ENCODE measurements at places on chromosomes 12 and 14.

- DNase-seq = no peak
Observed at GRCh38 chr12:26043135-26044006, 81.5 kb downstream of the BHLHE41 start.

DNA sequence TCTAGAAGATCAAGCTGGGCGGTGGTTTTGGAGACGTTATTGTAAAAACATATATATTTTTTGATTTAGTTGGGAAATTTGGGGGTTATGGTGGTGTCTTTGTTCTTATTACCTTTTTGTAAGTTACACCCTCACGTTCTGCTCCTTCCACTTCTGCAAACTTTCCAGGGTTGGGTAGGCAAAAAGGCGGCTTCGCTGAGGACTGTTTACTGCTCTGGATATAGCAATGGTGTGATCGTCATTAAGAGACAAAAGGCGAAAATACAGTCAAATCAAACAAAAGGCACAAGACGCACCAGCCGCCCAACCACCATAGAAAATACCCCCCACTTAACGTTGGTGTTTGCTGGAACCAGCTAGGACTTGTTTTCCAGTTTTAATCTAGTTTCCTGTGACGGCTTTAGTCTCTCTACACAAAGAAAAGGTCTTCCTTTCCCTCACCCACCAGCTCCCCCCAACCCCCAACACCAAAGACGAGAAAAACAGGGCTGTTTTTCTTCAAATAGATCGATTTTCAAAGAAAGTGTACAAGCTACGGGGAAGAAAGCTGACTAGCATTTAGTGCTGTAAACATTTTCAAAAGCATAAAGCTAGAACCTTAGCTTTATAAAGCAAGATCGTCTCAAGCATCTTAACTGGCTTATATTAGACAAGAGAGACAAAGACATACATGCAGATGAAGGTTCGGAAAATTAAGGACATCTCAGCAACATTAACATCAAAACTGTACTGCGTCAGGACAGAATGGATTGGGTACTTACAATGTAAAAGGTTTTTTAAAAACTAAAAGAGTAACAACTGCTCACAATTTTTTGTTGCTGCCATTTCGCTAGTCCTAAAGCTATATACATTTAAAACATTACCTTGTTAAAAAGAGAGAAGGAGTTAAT is 2.0 kb upstream of the SETD1B start:
- no peak for DNase-seq

- no peak for DNase-seq
Observed at GRCh38 chr12:57046947-57047890, 2.7 kb downstream of the MYO1A start.

DNA sequence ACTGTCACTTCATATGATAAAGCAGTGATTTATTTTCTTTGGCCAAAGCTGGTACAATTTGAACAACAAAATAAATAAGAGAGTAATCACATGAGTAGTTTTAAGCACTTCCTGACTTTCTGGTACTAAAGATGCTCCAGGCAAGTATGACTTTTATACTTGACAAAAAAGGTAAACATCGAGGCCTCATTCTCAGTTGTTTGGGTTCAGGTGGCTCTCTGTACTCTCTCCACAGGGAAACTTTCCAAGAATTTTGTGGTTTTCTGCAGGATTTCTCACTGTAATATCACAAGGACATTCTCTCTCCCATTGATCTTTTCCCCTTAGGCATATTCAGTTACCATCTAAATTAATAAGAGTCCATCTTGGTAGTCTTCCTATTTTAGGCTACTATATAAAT is 26.6 kb upstream of the KCNC2 start:
- no peak for DNase-seq

DNA sequence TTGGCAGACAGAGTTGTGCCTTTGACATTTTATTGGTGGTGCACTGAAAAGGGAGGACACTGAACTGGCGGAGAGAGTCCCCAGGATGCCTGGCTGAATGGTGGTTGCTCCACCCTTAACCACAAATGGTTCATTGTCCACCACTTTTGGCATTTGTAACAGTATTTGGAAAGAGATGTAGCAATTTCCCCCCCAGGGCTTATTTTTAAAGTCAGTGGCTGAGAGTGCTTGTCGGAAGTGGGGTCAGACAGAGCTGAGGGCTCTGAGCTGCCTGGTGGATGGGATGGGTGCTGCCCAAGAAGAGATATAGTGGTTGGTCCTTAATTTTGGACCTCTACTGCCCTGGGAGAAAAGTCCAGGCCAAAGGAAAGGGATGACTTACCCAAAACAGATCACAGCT is 31.5 kb upstream of the FGF6 start:
- DNase-seq = no peak

- DNase-seq = no peak
Observed at GRCh38 chr12:54935235-54935951, 49.2 kb downstream of the TESPA1 start.

- no peak for DNase-seq
Observed at GRCh38 chr14:99551034-99551922, 52.7 kb downstream of the CCDC85C start.

DNA sequence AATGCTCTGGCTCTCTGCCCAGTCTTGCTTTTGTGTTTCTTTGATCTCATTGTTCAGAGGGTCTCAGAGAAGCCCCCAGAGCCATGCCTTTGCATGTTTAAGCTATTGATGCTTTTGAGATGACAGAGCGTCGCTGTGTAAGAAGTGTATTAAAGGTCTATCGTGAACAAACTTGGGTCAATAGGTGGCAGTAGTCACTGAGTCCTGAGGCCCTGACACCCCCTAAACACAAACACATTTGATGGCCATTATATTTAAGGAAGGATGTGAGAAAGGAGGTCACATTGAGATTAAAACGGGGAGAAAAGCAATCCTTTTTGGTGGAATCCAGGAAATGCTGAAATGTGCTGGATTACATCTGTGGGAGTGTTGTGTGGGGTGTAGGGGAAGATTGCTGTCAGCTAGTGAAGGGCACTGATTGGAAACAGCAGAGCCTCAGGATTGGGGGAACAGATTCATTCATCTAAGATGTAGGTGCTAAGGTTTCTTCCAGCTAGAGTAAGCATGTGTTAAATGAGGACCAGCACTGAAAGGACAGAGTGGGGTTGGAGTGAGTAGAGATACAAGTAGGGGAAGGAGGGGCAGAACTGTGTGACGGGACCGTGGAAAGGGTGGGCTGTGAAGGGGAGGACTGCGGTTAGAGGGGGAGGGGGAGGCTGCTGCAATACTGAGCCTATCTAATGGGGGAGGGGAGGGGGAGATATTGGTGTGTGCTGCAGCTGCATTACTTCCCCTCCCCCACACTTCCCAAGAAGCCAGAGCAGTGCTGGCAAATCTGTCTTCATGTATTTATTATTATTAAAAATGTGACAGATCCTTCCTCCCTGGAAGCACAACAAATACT is 12.7 kb downstream of the NGDN start:
- DNase-seq = no peak

- DNase-seq = no peak
Observed at GRCh38 chr12:3168223-3169221, 91.3 kb downstream of the TSPAN9 start.

DNA sequence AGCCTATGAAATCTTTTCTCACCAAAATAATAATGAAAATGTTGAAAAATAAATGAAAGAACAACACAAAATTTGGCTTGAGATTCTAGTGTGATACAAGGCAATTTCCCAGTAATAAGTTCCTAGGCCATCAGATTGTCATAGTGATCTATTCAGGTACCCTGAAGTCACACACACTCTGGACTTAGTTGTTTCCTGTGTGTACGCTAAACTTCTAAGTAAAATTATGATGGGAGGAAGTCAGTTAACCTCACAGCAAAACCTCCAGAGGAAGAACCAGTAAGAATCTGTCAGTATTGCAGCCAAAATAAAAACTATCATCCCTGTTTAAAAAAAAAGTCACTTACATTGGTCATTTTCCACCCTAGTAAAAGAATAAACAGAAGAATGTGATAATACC is 81.9 kb downstream of the DBX2 start:
- DNase-seq = no peak

DNA sequence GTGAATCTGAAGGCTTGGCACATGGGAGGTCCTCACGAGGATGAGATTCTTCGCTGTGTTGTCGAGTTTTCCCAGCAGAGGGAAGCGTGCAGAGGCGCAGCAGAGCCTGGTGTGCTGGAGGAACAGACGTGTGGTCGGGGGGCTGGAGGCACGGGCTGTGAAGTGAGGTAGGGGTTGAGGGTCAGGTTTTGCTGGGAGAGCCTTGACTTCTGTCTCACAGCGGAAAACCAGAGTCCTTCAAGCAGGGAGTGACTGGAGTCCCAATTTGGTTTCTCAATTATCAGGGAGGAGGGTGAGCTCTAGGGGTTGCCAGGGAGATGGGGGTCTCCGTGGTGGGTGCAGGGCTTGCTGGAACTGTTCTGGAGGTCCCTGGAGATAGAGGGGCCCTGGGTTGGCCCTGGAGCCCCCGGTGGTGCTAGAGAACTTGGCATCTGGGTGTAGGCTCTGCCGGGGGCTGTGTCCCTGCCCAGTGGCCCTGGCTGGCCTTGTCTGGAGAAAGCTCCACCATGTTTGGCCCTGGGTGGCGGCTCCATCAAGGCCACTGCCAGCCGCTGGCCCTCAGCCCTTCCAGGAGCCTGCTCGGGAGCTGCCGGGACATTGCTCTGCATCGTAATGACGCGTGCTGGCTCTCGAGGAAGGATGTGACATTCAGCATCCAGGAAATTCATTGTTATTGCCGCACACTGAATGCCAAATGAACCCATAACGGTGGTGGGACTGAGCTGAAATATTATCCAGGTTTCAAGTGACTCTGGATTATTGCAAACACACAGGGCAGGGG is 215.7 kb downstream of the KIF26A start:
- DNase-seq = no peak

- DNase-seq = no peak
Observed at GRCh38 chr14:54807881-54808280, 94.7 kb downstream of the GCH1 start.

- DNase-seq = no peak
Observed at GRCh38 chr12:86006727-86007126, 132.6 kb downstream of the NTS start.

GRCh38 chr14:26729851-26730250 is 132.0 kb upstream of the NOVA1 start:
- DNase-seq = no peak

GRCh38 chr12:63013302-63013701 is 78.4 kb upstream of the PPM1H start:
- no peak for DNase-seq

- DNase-seq = no peak
Observed at GRCh38 chr12:89038831-89039512, 313.3 kb downstream of the DUSP6 start.

DNA sequence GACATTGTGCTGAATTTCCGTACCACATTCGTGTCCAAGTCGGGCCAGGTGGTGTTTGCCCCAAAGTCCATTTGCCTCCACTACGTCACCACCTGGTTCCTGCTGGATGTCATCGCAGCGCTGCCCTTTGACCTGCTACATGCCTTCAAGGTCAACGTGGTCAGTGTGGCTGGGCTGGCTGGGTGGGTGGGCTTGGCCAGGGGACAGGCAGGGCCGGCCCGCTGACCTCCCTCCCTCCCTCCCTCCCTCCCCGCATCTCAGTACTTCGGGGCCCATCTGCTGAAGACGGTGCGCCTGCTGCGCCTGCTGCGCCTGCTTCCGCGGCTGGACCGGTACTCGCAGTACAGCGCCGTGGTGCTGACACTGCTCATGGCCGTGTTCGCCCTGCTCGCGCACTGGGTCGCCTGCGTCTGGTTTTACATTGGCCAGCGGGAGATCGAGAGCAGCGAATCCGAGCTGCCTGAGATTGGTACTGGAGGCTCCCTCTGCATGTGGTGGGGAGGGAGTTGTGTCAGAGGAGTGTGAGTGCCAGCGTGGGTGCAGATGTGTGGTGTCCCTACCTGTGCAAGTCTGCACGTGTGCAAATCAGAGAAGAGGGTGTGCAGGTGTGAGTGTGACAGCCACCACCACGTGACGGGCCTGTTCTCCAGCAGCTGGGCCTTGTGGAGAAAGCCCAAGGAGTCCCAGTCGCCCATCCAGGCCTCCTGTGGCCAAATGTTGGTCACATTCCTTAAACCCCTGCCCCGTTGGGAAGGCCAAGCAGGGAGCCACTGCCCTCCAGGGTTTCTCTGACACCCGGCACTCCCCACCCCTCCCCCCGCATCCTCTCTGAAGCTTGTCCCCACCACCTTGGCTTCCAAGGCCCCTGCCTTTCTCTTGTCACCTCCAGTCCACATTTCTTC is 5.3 kb downstream of the KCNH3 start:
- DNase-seq = no peak

DNA sequence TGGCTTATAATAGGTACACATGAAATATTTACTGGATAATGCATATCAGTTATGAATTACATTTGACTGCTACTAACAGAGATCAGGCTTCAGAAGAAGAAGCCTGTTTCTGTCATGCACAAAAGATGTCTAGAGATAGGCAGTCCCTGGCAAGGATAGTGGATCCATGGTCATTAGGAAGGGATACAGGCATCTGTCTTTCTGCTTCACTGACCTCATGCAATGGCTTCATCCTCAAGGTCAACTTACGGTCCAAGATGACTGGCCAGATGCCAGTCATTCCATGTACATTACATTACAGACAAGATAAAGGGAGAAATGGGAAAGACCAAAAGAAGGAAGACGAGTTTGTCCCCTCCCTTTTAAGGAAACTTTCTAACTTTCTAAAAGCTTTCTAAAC is 94.0 kb downstream of the NUAK1 start:
- DNase-seq = no peak

DNA sequence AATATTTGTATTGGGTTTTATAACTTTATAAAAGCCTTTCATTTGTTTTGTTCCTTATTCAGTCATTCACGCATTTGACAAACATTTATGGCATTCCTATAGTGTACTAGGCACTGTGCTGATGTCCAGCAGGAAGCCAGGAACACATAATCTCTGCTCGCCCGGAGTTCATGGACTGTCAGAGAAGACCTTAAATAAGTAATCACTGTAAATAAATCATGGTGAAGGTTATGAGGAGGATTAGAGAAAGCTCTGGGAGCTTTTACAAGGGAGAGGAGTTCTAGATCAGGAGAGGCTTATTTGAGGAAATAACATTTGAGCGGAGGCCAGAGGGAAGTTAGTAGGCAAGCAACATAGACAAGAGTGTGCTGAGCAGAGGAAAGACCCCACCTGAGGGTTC is 1.4 kb upstream of the RDH11 start:
- DNase-seq = no peak

DNA sequence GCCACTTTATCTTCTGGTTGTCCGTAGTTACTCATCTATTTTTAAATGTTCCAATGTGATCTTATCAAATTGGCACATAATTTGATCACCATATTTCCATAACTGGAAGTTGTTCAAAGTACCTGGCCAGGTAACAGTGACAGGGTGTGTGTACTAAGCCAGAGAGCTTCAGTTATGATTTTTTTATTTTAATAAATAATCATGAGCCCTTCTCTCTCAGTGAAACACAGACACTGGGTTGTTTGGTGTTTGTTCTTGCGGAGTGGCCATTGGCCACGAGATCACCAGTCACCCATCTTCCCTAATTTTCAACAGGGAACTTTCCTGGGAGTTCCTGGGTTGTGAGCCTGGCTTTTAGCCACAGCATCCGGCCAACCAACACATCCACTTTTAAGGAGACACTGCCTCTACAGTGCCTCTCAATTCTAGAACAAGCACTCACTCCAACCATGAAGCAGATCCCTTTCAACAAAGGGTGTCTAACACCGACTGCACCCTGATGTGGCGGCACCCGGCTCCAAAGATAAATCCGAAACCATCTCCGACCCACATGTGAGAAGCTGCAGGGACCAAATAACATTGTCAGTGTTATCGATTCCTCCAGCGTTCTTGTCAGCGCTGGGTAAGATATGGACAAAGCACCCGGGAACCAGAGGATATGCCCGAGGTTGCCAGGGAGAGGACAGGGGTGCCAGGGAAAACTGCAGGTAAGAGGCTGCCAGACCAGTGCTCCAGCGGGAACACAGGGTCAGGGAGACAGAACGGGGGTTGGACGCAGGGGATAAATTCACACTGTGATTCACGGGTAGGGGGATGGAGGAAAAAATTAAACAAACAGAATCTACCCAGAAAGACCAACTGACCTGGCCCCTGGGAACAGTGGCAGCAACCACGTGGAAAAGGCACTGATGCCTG is 49.9 kb downstream of the FOXN3 start:
- DNase-seq = no peak

Measured in NCI-H1436 treated with DMSO at 0.1 percent for 48 hours (cell line).